ENCODE measurements at places on chromosomes 6 and 20.

- peak; percentile 54 for DNase-seq
Measured at GRCh38 chr6:25601800-25602673, 50.0 kb upstream of the SCGN start.

GRCh38 chr6:24996269-24996836 lies 60.6 kb upstream of the RIPOR2 start:
- no peak for DNase-seq

DNA sequence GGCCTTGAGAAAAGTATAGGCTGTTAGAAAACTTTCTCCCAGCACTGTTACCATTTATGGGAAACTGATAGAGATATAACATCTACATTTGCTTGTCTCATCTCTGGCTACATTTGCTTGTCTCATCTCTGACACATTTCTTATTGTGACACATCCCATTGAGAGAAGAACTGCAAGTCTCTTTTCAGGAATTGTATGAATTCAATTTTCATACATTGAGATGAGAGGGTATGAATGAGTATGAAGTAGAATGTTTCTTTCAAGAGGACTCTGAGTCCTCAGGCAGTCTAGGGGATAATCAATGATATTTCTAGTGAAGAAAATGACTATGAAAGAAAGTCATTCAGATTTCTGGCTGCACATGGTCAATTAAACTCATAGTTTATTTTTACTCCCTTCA lies 37.5 kb upstream of the ENPP5 start:
- DNase-seq, result no peak

- no peak for DNase-seq
Measured at GRCh38 chr20:36613974-36614373, 8.4 kb downstream of the RAB5IF start.

DNA sequence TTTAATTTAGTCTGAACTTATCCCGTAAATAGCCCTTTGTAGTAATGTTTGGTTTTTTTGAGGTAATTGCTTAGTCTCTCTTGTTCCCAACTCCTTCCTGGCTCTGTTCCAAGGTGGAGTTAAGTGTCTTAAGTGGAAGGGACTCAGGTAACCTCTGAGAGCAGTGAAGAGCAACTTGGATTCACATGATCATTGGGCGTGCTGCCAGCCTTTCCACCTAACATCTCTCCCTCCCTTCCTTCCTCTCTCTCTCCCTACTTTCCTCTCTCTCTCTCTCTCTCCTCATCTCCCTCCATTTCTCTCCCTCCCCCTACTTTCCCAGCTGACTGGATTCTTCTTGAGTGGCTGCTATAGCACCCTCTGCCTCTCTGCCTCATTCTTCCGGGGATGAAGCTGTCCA lies 232.9 kb upstream of the SASH1 start:
- no peak for DNase-seq

Measured in RPMI7951 (cell line).